ENCODE measurements at places on chromosomes 1 and 21. TPM values are rescaled to one million over a fixed set of nuclear protein-coding genes. Genes with fewer than 3 reads are reported as not detected.

ERICH3 gene
- not detected for total RNA-seq

PGLYRP3 gene
- total RNA-seq, result not detected

SYCP1 gene
- not detected for total RNA-seq

FABP3 gene
- total RNA-seq, result 0.93 TPM

SLC27A3 gene
- 10.1 TPM for total RNA-seq

NR1I3 gene
- not detected for total RNA-seq

DNA sequence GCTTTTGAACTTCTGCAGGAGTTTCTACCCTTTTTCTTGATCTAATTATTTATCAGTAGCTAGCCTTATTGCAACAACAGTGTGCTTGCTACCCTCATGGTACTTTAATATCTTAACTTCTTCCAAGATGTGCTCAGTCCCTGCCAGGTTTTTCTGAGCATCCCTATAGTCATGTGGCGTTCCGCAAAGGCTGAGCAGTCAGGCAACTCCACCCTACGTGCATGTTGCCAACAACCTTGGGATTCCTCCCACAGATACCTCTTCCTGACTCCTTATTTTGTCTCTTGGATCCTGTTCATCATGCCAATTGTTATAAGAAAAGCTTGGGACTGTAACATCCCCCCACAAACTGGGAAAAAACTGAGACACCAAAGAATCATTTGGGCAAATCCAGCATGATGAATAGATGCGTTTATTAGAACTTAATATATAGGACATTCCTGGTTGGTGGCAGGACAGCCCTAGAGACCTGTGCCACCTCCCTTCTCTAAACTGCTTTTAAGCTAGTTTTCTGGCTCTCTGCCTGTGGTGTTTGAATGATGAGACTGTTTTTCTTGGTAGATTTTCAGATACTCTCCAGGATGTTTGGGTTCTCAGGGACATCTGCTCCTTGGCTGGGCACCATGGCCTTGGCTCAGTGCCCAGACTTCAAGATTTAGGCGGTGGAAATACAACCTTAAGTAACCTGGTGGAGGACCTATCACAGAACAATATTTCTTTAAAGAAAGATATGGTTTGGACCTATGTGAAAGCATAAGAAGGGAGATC is 27.1 kb upstream of the KCTD3 start:
- no peak for DNase-seq

DNA sequence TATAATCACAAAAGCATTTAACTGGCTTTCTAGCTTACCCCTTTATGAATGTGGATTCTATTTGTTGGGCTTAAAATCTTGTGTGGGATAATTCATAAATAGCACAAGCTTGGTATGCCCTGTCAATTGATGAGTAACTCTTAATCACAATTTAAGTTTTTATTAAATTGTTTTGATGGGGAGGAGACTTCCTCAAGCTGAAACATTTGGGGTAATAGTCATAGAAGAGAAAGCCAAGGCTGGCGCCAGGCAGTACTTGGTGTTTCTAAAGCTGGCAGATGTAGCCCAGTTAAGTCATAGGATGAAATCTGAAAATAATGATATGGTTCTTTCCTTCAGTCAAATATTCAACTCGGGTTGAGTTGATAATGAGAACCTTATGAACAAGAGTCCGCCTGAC is 167.2 kb downstream of the FMN2 start:
- DNase-seq, result no peak

GRCh38 chr21:44434936-44435635 is 20.2 kb upstream of the LRRC3 start:
- no peak for DNase-seq

DNA sequence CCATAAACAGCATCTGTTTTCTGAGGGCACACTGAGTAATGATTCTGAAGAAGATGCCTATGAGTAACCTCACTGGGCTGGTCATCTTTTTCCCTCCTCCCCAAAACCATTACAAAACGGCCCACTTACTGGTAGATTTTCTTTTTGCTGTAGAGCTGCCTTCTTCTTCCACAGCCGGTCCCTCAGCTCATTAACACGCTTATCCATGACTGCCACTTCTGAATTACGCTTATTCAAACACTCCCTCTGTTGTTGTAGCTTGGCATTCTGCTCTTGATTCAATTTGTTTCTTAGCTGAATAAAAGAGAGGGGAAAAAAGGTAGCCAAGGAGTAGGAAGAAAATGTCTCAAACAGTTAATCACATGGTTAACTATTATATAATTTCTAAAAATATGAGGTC is 43.1 kb downstream of the TP53BP2 start:
- no peak for DNase-seq

- DNase-seq, result no peak
These were observed 21.0 kb downstream of the PCSK9 start for GRCh38 chr1:55060133-55060999.

- no peak for DNase-seq
These were observed 9.0 kb downstream of the COG2 start for GRCh38 chr1:230651235-230651634.

GRCh38 chr1:218529646-218530300 is 184.6 kb downstream of the TGFB2 start:
- DNase-seq, result no peak

DNA sequence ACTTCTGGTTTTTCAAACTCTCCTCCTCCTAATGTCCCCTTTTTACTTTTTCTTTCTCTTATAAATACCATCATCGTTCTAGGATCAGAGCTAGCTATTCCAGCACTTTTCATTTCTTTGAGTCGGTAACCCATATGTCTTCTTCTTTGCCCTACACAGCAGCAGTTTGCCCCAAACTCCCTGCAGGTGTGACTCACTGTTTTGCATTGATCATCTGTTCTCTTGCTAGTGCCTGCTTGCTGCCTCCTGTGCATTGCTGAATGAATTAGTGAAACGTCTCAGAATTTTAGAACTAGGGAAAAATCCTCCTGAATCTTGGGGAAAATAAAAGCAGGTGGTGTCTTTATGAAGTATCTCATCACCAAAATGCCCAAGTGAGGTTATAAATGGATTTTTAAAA is 21.7 kb downstream of the KCNK2 start:
- DNase-seq, result no peak

GRCh38 chr1:21263653-21264225 is 26.5 kb downstream of the ECE1 start:
- DNase-seq, result no peak

- DNase-seq, result no peak
These were observed 82.6 kb downstream of the OLFML2B start for GRCh38 chr1:161940866-161941591.

- no peak for DNase-seq
These were observed 51.9 kb upstream of the PRRC2C start for GRCh38 chr1:171433451-171433850.

- peak; percentile 25 for DNase-seq
These were observed 412.6 kb downstream of the LTN1 start for GRCh38 chr21:28579986-28580550.

DNA sequence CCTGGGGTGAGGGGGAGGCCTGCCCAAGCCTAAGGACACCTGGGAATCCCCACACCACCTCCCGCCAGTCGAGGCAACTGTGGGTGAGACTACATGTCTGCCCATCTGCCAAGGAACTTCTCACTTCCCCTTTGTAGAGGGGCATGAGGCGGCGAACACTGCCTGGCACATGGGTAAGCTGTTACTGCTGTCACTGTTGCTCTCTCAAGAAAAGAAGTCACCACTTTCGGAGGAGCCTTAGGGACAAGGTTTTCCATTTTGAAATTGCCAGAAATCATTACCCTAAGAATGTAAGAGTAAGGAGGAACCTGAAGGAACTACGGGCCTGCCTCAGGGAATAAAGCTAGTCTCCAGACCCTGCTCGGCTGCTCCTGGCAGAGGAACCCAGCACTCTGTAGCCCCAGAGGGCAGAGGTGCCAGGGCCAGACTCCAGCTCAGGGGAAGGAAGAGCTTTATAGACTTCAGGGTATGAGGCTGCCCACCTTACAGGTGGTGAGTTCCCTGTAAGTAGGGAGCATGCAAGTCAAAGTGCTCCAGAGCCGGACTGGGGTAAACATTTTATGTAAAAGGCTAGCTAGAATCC is 23.3 kb downstream of the SLC2A1 start:
- DNase-seq, result no peak

GRCh38 chr1:220914283-220915116 is 35.3 kb downstream of the HLX start:
- DNase-seq, result no peak

DNA sequence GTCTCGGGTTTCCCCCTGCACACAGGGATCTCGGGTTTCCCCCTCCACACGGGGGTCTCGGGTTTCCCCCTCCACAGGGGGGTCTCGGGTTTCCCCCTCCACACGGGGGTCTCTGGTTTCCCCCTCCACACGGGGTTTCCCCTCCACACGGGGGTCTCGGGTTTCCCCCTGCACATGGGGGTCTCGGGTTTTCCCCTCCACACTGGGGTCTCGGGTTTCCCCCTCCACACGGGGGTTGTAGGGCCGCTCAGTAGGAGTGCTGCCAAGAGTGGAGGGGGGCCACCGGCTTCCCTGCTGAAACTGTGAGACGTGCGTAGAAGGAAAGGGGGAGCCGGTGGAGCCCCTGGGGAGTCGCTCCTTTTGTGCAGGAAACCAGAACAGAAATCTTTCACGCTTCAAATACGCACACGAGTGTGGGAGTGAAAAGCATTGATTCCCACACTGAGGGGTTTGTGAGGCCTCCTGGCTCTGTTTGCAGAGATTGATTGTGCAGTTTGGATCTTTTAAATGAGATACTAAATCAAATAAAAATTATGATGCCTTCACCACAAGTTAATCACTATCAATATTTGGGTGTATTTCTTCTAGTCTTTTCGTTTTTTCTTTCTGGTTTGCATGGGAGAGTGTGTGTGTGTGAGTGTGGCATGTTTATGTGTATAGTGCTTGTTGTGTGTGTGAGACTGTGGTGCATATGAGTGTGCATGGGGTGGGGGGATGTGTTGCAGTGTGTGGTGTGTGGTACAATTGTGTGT is 54.3 kb upstream of the TRAPPC10 start:
- DNase-seq, result no peak

DNA sequence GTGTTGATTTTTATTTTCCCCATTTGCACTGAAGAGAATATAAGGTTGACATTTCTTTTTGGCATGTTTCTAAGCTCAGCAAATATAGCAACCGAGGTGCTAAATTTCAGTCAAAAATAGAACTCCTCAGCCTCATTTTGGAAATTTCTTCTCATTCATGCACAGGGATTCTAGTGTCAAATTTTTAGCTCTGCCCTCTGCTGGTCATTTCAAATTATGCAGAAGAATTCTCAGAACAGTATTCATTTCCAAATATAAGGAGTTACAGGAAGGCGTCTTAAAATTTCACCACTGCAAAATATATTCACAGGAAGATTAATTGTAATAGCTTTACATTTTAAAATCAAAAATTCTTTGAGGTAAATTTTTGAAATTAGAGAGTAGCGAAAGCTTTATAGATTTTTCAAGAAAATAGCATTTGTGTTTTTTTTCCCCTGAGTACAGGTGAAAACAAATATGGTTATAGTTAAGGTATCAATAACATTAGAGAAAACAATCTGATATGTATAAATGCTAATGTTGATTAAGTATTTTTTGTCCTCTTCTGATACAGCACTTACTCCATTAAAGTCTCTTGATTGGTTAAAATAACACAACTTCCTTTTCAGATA is 57.9 kb downstream of the FMN2 start:
- peak; percentile 26 for DNase-seq

GRCh38 chr1:241235256-241235897 is 121.6 kb downstream of the RGS7 start:
- DNase-seq, result peak; percentile 64

DNA sequence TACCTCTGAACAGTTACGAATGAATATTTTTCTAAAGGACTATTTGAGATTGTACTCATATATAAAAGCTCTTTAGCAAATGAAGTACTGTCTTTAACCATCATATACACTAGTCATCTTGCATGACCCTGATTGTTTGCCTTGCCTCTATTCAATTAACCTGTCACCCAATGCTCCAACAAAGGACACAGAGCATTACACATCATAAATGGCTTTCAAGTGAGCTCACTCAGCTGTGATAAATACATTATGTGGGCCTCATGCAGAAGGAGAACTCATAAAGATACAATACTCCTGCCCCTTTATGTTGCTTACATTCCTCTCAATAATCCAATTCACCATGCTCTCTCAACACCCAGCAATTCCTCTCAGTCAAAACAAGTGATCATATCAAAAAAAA is 993.0 kb upstream of the PRMT6 start:
- peak; percentile 16 for DNase-seq

DNA sequence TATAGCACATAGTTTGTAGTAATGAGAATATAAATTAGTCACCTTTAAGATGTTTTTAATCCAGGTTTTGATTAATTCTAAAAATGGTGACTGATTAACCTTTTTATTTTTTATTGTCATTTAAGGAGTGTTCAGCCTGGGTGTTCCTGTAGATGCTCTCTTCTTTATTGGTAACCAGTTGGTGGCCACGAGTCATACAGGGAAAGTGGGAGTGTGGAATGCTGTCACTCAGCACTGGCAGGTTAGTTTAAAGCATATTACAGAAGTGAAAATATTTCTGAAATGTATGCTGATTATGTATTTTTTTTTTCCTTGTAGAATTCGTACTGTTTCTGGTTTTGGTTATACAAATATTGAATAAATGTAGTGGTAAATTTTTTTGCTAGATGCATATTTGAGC is 28.1 kb downstream of the KCTD3 start:
- DNase-seq, result no peak

DNA sequence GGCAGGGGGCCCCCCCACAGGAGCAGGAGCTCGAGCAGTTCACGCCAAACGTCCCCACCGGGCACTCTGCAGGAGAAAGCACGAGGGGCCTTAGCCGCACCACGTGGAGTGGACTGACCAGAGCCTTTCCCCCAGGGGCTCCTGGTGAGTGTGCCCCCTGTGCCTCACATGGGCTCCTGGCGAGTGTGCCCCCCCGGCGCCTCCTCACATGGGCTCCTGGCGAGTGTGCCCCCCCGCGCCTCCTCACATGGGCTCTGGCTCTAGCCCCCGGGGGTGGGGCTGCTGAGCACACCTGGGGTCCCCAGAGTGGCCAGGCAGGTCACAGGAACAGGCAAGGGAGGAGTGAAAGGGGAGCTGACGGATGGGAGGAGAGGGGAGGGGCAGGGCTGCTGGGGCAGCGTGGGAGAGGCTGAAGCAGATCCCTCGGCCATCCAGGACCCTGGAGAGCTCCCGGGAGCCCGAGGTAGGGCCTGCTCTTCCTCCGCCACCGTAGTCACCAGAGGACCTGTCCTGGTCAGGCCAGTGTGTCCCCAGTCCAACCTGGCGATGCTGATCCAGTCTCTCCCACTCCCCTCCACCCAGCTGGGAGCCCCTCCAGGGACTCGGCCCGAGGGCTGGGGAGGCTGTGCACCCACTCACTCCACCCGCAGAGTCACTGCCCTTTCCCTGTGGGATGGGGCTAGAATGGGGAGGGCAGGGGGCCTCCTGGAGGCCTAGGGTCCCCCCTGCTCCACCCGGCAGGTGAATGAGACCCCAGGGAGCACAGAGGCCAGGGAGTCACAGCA is 47.6 kb downstream of the ARHGEF16 start:
- DNase-seq, result peak; percentile 92

All from neural progenitor cell (in vitro differentiated cells).